PC-9 (cell line): ENCODE measurements at places on chromosomes 6 and 20. TPM values are rescaled to one million over a fixed set of nuclear protein-coding genes. Genes with fewer than 3 reads are reported as not detected.

DNA sequence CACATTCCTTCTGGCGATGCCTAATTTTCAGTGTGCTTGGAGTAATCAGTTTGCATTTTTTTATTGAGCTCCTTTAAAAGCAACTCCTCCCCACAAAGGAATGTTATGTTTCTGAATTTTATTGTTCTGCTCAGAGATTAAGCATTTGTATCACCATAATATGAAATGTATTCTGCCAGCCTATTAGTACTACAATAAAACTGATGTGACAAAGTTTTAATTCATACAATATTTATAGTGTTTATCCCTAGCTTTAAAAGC lies 236.9 kb upstream of the ASCC3 start:
- no peak for DNase-seq

GRCh38 chr6:24851086-24851485 lies 52.4 kb upstream of the ARMH2 start:
- DNase-seq: no peak

DNA sequence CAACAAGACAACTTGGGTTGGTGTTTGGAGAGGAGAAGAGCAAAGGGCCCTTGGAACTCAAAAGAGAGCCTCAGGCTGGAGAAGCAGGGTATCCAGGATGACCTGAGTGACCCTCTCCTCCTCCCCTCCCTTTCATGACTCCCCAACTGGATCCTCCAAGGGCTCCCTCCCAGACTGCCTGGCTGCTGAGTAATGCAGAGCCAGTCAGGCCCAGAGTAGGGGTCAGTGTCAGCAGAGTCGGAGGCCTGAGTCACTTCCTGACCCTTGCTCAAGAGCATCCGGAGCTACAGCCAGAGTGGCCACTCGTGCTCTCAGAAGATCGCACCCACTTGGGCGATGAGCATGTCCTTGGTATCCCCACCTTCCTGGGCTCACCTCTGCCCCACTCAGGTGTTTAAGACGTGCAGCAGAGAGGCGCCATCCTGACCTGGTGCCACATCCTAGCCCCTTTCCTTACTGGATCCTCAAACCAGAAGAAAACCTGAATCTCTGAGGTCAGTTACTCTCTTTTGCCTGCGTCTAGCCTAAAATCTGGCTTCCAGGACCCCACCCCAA lies 2.8 kb upstream of the MAPK13 start:
- peak; percentile 89 for DNase-seq

ARHGAP40 gene
- total RNA-seq: 0.92 and 1.8 TPM in 2 replicates

ZSCAN16 gene
- total RNA-seq: 5.6 and 5.9 TPM in 2 replicates

FOXA2 gene
- total RNA-seq: not detected in 2 replicates

DNA sequence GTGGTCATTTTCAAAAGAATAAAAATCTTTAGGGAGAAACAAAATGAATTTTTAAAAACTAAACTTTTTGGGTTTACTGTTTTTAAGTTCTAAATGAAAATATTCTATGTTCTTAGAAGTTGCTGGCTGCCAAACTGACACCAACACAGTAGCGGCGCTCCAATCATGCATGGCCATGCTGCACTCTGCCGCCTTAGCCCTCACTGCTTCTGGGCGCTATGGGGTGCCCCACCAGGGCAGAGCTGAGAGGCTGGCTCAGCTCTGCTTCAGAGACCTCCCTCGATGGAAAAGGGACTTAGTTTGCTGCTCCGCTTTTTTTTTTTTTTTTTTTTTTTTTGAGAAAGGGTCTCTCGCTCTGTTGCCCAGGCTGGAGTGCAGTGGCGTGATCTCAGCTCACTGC lies 20.9 kb downstream of the EZR start:
- DNase-seq: no peak

TLDC2 gene
- not detected in 2 replicates for total RNA-seq

DNA sequence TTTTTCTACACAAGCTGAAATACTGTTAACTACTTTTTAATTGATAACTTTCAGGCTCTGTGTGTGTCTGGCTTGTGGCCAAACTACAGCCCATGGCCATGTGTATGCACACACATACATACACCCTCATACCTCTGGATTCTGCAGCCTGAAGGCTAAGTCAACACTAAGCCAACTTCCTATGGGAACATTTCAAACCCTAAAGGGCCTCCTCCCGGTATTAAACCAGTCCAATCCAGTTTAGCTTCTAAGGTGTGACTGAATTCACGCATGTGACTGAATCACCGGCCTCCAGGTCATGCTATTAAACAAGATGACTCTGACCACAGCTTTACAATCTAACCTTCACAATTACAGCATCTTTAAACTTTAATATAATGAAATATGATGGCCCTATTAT lies 20.7 kb upstream of the DST start:
- peak; percentile 39 for DNase-seq

ZSCAN31 gene
- 64.0 and 88.8 TPM in 2 replicates for total RNA-seq

OR2H1 gene
- not detected in 2 replicates for total RNA-seq

ERVFRD-1 gene
- not detected in 2 replicates for total RNA-seq

FHL5 gene
- not detected in 2 replicates for total RNA-seq

DNA sequence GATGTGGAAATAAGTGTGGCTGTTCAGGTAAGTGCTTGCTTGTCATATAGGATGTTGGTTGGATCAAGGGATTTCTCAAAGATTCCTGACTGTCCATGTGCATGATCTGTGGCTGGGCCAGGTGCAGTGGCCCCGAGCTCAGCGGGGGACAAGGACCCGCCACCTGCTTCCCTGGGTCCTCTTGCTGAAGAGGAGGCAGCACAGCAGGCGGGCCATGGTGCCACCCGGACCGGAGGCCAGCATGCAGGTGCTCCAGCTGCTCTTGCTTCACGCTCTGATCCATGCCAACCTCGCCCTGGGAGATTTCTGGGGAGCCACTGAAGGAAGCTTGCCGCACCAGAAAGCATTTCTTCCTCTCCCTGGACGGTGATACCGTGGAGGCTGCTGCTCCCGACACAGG lies 173.8 kb downstream of the HIVEP2 start:
- no peak for DNase-seq

- DNase-seq: no peak
These were observed 28.9 kb upstream of the CD83 start for GRCh38 chr6:14088600-14089192.

- DNase-seq: peak; percentile 99
These were observed 64.6 kb upstream of the ADGRF1 start for GRCh38 chr6:47106721-47107197.

C20orf202 gene
- total RNA-seq: not detected in 2 replicates

WFDC12 gene
- total RNA-seq: not detected in 2 replicates

TCP11 gene
- total RNA-seq: not detected in 2 replicates

VGLL2 gene
- not detected in 2 replicates for total RNA-seq

- no peak for DNase-seq
These were observed 14.5 kb downstream of the PPIL1 start for GRCh38 chr6:36860126-36860525.

GRCh38 chr6:99276747-99277146 lies 72.7 kb downstream of the FAXC start:
- DNase-seq: peak; percentile 45

DNAH8 gene
- not detected in 2 replicates for total RNA-seq

MRPL14 gene
- total RNA-seq: 96.3 and 97.9 TPM in 2 replicates

DNA sequence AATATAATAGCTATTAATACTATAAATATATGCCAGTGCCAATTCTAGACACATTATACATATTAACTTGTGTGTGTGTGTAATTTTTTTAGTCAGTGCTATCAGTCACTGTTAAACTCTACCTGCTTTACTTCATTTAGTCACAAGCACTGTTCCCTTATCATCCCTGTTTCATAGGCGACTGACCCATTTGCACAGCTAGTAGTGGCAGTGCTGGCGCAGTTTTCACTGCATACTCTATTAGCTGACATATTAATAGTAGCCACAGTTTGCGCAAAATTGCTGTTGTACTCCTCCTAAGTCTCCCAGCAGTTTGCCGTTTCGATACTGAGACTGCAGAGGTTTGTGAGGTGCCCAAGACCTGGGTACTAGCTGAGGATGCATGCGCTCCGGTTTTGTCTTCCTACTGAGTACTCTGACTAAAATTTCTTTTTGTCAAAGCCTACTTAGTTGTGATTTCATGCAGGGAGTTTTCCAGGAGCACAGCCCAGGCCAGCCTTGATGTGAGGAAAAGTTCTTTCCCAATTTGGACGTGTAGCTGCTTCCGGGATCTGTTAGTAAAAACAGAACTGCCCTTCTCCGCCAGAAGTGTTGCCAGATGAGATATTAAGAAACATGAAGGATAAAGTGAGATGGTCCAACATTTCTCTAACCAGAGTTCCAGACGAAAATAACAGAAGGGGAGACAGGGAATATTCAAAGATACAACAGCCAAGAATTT lies 5.6 kb downstream of the BAG2 start:
- no peak for DNase-seq

MCCD1 gene
- not detected in 2 replicates for total RNA-seq

- DNase-seq: no peak
These were observed 518.5 kb upstream of the MARCKS start for GRCh38 chr6:113338644-113339043.

PBOV1 gene
- total RNA-seq: not detected in 2 replicates

DNA sequence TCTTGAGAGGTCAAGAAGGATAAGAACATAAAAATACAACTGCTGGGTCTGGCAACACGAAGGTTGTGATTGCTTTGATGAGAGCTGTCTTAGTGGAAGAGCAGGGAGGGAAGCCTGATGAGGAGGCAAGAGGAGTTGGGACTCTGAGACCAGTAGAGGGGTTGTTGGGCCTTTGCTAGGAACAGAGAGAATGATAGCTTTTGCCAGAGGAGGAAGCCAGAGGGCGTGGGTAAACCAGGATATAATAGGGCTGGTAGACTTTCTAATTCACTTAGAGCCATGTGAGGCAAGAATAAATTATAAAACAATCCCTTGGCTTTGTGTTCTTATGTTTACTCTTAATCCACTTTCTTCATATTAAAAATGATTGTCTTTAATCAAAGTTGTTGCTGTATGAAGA lies 78.6 kb downstream of the RCAN2 start:
- DNase-seq: no peak

DNA sequence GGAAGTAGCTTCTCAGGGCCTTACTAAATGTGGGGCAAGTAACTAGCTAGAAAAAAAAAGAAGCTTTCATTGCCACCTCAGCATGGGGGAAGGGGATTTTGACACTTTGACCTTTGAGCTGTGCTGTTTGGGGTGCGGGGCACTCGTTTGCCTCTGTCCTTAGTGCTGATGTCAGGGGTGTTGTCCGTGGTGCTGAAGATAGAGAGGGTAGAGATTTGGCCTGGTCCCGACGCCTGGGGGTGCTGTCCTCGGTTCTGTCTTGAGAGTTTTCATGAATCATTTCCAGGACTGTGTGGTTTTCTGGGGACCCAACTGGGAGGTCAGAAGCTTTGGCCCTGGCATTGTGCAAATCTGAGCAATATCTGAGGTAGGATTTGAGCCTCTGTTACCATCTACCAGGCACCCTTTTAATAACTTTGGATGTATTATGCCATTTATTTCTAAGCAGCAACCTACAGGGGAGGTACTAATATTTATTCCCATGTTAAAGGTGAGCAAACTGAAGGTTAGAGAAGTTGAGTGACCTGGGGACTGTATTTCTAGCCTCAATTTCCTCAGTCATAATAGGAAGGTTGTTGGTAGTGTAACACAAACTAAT lies 78.0 kb downstream of the DLGAP4 start:
- DNase-seq: peak; percentile 50

- DNase-seq: peak; percentile 20
These were observed 19.2 kb downstream of the BLTP3A start for GRCh38 chr6:34810936-34811632.

DNA sequence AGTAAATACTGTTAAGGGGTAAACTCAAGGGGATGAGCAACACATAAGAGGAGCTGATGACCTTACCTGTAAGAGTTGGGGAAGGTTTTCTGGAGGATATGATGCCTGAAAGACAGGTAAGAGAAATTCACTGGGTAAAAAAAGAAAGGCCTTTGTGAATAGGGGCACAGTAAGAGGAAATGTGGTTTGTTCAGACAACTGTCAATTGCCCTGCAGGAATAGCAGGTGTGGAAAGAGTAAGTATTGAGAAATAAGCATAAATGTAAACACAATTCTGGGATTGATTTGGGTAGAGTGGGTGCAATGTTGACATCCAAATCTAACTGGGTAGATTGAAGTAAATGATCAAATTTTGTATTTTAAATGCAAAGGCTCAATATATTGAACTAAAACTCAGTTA lies 670.0 kb downstream of the DHX35 start:
- peak; percentile 16 for DNase-seq

GRCh38 chr20:49318430-49319207 lies 40.8 kb upstream of the ZNFX1 start:
- no peak for DNase-seq

ZNF391 gene
- 4.6 and 4.7 TPM in 2 replicates for total RNA-seq

DNA sequence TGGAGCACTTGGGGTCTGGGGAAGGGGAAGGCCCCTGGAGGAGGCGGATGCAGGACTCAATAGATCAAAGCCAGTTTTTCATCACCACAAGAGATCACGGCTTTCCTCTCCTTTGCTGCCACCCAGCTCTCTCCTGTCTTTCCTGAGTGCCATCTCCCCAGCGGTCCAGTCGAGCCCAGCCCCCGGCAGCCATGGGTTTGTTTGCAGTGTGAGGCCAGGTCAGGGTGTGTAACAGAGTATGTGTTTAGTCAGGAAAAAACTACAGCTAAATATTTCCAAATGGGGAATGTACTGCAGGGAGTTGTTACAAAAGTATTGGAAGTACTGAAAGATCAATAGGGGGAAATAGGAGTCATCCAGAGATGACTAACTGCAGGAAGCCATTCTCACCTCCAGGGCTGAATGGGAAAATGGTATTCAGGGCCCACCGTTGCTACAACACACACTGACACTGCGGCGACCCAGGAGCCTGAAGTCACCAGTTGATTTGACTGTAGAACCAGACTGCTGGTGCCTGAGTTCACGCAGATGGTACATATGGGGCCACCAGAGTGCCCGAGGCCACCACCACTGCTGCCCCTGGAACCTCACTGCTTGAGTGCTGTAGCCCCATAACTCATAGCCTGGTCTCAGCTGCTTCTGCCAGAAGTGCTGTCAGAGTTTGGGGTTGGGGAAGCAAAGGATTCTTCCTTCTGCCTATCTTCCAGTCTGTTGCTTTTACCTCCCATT lies 23.6 kb upstream of the FANCE start:
- no peak for DNase-seq
